ENCODE measurements at places on chromosomes 13 and 19.

GRCh38 chr13:66660468-66660813 lies 569.7 kb downstream of the PCDH9 start:
- no peak for DNase-seq

DNA sequence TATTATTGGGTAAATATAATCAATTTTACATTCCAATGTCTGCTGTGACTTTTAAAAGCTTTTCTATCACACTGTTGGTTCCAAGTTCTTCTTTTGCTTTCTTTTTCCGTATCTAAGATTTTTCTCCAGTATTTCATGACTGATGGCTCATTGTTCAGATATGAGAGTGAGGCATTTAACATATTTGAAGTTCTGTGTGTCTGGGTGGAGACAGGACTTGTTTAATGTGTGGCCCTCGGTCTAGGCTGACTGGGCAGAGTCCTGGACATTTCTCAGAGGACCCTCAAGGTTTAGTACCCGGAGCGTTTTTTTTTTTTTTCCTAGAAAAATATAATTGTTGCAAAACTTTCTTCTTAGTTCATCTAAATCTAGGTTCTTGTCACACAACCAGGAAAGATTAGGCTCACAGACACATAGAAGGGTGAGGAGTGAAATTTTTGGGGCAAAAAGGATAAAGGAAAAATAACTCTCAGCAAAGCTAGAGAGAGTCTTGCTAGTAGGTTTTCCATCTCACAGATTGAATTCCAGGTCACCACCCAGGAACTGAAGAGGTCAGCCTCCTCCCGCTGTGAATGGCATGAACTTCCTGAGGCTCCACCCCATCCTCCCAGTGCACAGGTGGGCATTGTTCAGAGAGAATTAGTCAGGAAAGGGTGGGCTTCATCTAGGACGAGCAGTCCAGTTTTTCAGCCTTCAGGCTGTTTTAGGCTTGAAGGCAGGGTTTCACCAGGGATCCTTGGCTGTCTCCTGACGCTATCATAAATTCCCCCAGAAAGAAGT lies 1002.4 kb upstream of the PCDH9 start:
- no peak for DNase-seq

DNA sequence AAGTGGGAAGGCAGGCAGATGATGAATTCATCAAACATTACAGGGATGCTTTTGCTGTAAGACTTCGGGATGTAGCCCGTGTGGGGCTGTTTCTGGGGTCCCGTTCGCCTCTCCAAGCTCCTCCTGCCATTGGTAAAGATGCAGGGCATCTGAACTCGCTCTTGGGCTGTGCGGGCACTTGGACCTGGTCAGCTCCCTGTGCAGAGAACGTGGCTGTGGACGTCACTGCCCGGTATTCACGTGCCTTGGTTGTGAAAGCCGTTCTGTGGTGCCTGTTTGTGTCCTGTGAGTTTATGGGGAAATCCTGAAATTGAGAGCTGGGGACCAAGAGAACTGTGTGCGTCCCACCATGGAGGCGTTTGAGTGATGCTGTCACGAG lies 5.4 kb downstream of the TFDP1 start:
- DNase-seq: no peak

DNA sequence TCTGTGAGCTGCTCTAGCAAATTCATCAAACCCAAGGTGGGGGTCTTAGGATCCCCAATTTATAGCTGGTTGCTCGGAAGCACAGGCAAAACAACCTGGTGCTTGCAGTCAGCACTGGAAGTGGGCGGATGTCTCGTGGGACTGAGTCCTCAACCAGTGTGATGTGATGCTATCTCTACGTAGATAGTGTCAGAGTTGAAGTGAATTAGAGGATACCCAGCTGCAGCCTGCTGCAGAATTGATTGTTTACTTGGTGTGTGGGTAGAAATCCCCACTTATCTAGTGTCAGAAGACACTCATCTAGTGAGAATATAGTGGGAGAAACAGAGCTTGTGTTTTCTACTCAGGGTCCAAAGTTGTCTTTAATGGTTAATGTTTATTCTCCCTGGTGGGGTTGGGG lies 63.3 kb downstream of the CBY2 start:
- DNase-seq: no peak

DNA sequence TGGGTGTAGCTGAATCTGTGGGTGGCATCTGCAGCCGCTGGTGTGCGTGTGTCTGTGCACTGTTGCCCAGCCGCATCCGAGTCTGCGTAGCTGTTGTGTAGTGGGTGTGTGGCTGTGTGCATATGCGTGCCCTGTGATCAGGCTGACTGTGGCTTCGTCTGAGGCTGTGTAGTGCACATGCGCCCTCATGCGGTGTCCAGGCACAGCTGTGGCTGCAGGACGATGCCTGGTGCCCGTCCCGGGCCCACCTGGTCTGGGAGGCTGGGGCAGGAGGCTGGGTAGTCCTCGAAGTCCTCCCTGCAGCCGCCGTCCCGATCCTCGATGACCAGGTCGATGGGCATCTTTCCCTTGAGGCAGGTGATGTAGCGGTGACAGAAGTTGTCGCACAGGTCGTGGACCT lies 4.9 kb downstream of the MEIS3 start:
- no peak for DNase-seq

DNA sequence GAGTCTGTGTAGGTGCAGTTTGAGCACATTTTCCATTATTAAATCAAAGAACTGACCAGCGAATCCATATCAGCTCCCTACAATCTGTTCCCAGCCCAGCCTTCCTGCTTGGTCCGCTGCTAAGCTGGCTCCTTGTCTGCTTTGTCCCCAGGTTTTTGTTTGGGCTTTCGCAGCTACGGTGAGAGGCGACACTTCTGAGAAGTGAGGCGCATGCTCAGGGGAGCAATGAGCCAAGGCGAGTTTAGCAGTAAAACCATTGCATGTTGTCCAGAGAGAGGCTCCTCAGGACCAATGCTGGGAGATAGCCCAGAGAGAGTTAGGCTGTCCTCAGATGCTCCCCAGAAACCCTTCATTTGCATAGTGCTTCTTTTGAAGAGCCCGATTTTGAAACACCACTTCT lies 162.0 kb downstream of the ITGBL1 start:
- DNase-seq: no peak

DNA sequence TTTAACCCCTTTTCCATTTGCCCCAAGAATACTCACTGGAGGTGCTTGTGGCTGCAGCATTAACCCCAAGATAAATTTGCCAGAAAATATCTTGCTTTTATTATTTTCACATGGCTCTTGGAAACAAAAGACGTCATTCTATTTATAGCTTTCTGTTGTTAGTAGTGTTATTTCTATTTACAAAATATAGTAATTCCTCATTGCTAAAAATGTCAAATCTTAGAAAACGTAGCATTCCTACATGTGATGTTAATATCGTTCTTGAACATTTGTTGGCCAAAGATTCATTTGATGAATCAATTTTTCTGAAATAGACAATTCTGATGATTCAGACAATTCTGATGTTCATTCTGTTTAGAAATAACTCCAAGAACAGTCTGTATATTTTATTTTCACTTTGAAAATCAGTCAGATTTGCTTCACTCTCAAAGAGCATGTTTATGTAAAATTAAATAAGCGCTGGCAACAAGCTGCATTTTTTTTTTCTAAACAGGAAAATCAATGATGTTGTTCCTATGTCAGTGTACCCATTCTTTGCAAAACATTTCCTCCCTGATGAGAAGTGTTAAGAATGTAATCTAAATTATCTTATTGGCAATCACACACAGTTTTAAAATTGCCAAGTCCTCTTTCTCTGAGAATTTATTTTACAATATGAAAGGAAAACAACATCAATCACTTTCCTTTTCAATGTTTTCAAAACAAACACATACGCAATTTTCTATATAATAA lies 334.0 kb downstream of the KCTD12 start:
- DNase-seq: no peak

DNA sequence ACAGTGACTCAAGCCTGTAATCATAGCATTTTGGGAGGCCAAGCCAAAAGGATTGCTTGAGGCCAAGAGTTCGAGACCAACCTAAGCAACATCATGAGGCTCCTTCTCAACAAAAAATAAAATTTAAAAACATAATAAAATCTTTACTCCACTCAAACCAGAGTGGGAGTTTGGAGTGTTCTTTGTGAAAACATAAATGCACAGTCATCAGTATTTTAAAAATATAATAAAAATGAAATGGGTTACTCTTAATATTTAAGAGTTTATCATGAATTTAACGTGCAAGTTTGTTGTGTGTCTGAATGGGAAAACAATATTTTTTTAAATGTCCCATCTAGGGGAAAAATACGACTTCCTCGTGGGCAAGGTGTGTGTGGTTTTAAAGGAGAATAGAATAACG lies 78.6 kb upstream of the STARD13 start:
- DNase-seq: no peak

All from stimulated activated CD8-positive, alpha-beta memory T cell treated with anti-CD3 and anti-CD28 coated beads, Interleukin-2, amount 100 ng/mL, for 48 hours (primary cell).